Inflammatory macrophage treated with lipopolysaccharide for 4 hours (primary cell): ENCODE measurements at places on chromosomes 5 and 9.
A peak's percentile ranks its signal among the peaks of the same experiment; 100 is the strongest.

GRCh38 chr5:168227973-168228615, 63.4 kb upstream of the WWC1 start:
- peak; percentile 92 for DNase-seq

DNA sequence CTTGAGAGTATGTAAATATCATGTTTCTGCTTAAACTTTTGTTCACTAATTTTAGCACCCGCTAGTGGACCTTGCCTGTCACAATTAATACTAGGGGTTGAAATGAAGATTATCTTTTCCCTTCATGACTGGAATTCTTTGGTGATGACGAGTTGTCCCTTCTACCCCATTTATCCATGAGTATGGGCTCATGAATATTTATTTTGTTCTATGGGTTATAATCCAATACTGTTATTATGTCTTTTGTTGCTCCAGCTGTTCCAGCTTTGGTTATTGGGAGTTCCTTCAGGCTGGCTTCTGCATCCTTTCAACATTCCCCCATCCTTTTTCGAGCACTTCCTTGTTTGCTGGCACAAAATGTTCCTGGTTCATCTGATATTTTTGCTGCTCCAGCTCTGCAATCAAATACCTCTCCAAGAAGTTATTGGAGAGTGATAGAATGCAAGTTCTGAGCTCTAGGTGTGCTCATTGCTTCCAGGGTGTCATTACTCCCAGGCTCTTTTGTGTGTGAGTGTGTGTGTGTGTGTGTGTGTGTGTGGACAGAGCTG, 19.7 kb upstream of the ARHGEF28 start:
- no peak for DNase-seq

GRCh38 chr5:163534492-163535094, 29.2 kb downstream of the MAT2B start:
- DNase-seq = no peak

DNA sequence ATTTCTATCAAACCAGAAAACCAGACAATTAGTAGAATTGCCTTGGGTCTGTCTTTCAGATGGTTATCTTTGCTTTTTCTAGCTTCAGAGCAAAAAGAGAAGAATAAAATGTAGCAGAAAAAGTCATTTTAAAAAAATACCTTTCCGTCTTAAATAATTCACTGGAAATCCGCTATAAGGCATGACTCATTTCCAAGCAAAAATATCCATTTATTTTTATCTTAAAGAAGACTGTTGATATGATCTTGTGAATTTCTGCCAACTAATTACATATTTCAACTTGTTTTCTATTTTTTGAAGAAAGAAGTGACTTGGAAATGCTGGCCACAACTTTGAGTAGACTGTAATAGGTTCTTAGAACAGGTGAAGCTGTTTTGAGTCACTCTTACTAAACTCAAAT, 83.7 kb downstream of the VCAN start:
- no peak for DNase-seq

- DNase-seq = peak; percentile 92
These were observed at the start of gene ATOX1 for GRCh38 chr5:151758430-151759241. Gene ATOX1 (minus strand): TSS chr5:151758631. CDS start chr5:151758551, 80 bp downstream.

DNA sequence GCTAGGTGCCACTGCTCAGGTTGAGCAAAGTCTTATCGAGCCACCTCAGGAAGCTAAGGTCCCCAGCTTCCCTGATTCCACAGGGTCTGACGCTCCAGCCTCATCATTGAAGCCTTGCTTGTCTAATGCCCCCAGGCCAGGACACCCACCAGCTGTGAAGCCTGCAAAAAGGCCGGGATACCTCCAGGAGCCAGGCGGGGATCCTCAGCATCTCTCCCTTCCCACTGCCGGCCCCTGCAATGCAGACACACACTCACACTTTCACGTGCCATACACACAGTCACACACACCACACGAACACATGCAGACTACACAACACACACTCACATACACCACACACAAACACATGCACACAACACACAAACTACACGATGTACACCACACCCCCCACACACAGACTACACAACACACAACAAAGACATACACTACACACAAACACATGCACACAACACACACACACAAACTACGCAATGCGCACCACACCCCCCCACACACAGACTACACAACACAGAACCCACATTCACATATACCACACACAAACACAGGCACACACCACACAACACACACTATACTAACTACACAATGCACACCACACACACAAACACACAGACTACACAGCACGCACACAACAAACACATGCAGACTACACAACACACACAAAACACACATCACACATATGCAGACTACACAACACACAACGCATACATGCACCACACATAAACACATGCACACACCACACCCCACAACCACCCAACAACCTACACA, 17.8 kb upstream of the S1PR3 start:
- no peak for DNase-seq

GRCh38 chr5:86679529-86679928, 61.8 kb downstream of the COX7C start:
- DNase-seq = peak; percentile 36

GRCh38 chr9:78939311-78940065, 632.3 kb upstream of the TLE4 start:
- no peak for DNase-seq

GRCh38 chr5:176529741-176530141, 7.5 kb downstream of the RNF44 start:
- DNase-seq = no peak

GRCh38 chr5:93249651-93250289, 331.2 kb downstream of the NR2F1-AS1 start:
- no peak for DNase-seq

- DNase-seq = no peak
These were observed 183.4 kb upstream of the NR3C1 start for GRCh38 chr5:143586781-143587362.

DNA sequence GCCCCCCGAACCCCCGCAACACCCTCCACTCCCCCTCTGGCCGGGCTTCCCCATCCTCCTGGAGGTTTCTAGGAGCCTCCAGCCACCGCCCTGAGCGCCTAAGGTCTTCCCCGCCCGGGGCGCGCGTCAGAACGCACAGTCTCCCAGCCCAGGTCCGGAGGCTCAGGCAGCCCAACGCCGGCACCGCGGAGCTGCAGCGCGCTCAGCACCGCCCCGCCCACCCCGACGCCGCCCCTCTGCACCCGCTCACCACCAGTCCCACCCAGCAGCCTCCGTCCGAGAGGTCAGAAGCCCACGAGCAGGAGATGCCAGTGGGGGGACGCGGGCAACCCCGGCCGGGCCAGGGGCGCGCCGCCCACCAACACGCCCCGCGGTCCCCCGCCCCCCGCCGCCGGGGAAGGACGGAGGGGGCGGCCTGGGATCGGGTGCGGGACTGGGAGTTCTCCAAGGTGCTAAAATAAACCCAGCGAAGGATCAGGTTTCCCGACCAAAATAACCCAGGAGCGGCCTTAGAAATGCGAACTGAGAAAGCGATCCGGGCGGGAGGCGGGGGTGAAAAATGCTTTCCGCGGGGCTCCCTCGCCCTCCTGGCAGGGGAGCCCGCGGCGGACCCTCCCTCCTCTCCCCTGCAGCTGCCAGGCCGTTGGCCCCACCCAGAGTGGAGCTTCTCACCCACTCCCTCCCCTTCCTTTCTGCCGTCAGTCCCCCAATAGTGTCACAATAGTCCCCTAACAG, 6.5 kb upstream of the FAM78A start:
- no peak for DNase-seq

GRCh38 chr9:86614871-86615849, 260.9 kb upstream of the TUT7 start:
- DNase-seq = peak; percentile 7

- DNase-seq = no peak
These were observed 21.3 kb upstream of the NCS1 start for GRCh38 chr9:130150779-130151382.
